Pancreas (tissue), 10 donors: ENCODE measurements at places on chromosomes 16 and 17. TPM values are rescaled to one million over a fixed set of nuclear protein-coding genes. Genes with fewer than 3 reads are reported as not detected.

- H3K4me3 ChIP-seq = no peak overlapping the region
- H3K36me3 ChIP-seq = peaks cover 13% of the 10 kb centered on the region
- H3K27ac ChIP-seq = no peak overlapping the region
- no peaks in the 10 kb centered on the region for H3K27me3 ChIP-seq
- DNase-seq = no peak
These were observed 39.4 kb downstream of the XPO6 start for GRCh38 chr16:28172336-28172735.

DNA sequence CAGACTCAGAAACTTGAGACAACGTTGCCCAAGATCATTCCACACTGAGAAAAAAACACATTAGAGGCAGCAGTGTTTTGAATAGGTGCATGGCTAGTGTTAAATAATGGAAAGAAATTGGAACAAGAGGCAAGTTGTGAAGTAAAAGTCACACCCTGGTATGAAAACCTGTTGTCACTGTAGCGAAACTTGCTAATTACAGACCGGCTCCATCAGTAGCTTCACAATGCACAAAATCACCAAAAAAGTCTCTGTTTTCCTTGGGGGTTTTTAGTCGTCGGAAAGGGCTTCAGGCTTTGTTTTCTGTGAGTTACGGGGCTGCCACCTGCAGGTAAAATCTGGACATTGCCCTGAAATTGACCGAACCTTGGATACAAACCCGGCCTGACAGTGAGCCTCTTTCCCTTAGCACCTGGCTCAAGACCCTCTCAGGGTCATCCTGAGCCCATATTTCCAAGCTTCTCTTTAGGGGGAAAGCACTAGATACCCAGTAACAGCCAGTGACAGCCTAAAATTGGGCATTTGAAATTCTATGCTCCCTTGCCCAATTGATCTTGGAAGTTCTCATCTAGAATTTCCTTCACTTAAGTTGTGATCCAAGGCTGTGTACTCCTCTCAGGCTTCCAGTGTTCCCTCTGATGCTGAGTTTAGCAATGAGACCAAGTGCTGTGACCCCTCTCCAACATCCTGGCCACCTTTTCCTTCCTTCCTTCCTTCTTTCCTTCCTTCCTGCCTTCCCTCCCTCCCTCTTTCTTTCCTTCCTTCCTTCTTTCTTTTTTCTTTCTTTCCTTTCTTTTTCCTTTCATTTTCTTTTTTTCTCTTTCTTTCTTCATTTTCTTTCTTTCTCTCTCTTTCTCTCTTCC, 7.2 kb upstream of the GRB2 start:
- no peak for DNase-seq
- H3K27ac ChIP-seq = no peak overlapping the region
- H3K4me1 ChIP-seq = no peaks in the 10 kb centered on the region
- no peaks in the 10 kb centered on the region for H3K27me3 ChIP-seq

- H3K27ac ChIP-seq = peak overlapping the region; percentile 13
- DNase-seq = peak; percentile 52
- H3K36me3 ChIP-seq = no peaks in the 10 kb centered on the region
- no peaks in the 10 kb centered on the region for H3K27me3 ChIP-seq
- peaks cover 7% of the 10 kb centered on the region for H3K4me1 ChIP-seq
- no peak overlapping the region for H3K4me3 ChIP-seq
These were observed 30.8 kb downstream of the USP10 start for GRCh38 chr16:84730406-84731106.

GRCh38 chr17:56581635-56582627, 11.6 kb upstream of the NOG start:
- no peaks in the 10 kb centered on the region for H3K36me3 ChIP-seq
- no peaks in the 10 kb centered on the region for H3K27me3 ChIP-seq
- no peak overlapping the region for H3K27ac ChIP-seq
- no peaks in the 10 kb centered on the region for H3K4me1 ChIP-seq
- no peak overlapping the region for H3K4me3 ChIP-seq

DNA sequence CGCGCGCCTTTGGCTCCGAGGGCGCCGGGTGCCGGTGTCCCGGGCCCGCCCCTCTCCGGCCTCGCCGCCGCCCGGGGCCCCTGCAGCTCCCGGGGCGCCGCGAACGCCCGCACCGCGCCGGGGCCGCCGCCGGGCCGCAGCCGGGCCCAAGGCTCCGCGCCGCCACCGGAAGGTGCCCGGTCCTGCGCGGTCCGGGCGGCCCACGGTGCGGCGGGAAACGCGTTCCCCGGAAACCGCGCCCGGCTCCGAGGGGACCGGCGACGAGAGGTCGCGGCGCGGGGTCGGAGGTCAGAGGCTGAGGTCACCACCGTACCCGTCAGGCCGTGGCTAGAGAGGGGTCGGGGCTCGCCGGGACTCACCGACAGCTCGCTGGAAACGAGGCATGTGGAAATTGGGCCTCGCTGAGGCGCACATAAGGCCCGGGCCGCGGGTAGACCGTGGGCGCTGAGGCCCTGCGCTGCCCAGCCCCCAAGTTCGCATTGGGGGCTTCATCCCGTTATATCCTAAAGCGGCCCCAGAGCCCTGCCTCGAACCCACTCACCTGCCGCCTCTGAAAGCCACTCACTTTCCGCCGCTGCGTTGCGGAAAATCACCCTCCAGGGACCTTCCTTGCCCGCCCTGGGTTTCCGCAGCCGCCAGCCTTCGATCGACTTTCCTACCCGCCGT, at the start of gene DUS1L:
Gene DUS1L, minus strand, starts transcription at position 167 of the 666 bp plus-strand sequence. CDS start 745 bp downstream, outside the sequence.
- H3K4me3 ChIP-seq = peak within 1 kb of the TSS; percentile 91
- H3K4me1 ChIP-seq = peaks cover 15% of the 10 kb centered on the region
- DNase-seq = peak; percentile 91
- no peaks in the 10 kb centered on the region for H3K27me3 ChIP-seq
- peaks cover 6% of the 10 kb centered on the region for H3K36me3 ChIP-seq

- no peak overlapping the region for H3K4me3 ChIP-seq
- no peaks in the 10 kb centered on the region for H3K27me3 ChIP-seq
- no peaks in the 10 kb centered on the region for H3K36me3 ChIP-seq
- no peaks in the 10 kb centered on the region for H3K4me1 ChIP-seq
- no peak overlapping the region for H3K27ac ChIP-seq
- DNase-seq = no peak
These were observed 259.2 kb downstream of the CBLN1 start for GRCh38 chr16:49022351-49022963.

GRCh38 chr17:40460604-40460967, 17.3 kb downstream of the IGFBP4 start:
- H3K27ac ChIP-seq = no peak overlapping the region
- H3K4me1 ChIP-seq = no peaks in the 10 kb centered on the region
- no peak for DNase-seq
- no peaks in the 10 kb centered on the region for H3K27me3 ChIP-seq
- H3K36me3 ChIP-seq = no peaks in the 10 kb centered on the region

GRCh38 chr17:80935526-80935925, 56.1 kb upstream of the CHMP6 start:
- no peak for DNase-seq
- H3K27me3 ChIP-seq = no peaks in the 10 kb centered on the region
- H3K4me1 ChIP-seq = no peaks in the 10 kb centered on the region
- no peak overlapping the region for H3K4me3 ChIP-seq
- no peaks in the 10 kb centered on the region for H3K36me3 ChIP-seq

GRCh38 chr16:75065521-75066149, 50.9 kb downstream of the LDHD start:
- no peaks in the 10 kb centered on the region for H3K36me3 ChIP-seq
- H3K27me3 ChIP-seq = no peaks in the 10 kb centered on the region
- H3K27ac ChIP-seq = no peak overlapping the region
- H3K4me1 ChIP-seq = no peaks in the 10 kb centered on the region

GRCh38 chr17:83072600-83073358, 6.6 kb upstream of the METRNL start:
- H3K4me3 ChIP-seq = no peak overlapping the region
- DNase-seq = no peak

DNA sequence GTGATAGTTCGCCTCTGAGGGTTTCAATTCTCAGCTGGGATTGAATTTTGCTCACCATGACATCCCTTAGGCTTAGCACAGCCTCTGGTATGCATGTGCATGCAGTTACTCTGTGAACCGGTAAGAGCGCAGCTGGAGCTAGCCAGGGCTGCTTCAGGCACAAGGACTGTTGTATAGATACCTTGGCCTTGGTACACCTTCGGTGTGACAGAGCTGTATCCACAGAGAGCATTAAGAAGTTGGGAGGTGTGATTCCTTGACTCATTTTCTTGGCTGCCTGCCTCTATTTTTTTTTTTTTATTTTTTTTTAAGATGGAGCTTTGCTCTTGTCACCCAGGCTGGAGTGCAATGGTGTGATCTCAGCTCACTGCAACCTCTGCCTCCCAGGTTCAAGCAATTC, 2.2 kb upstream of the NUTF2 start:
- H3K4me3 ChIP-seq = no peak overlapping the region
- H3K27me3 ChIP-seq = no peaks in the 10 kb centered on the region
- no peak overlapping the region for H3K27ac ChIP-seq
- H3K4me1 ChIP-seq = peaks cover 35% of the 10 kb centered on the region
- no peak for DNase-seq

GRCh38 chr17:41061964-41062363, 2.0 kb upstream of the KRTAP2-3 start:
- H3K36me3 ChIP-seq = no peaks in the 10 kb centered on the region
- H3K27ac ChIP-seq = no peak overlapping the region
- H3K4me1 ChIP-seq = no peaks in the 10 kb centered on the region
- no peaks in the 10 kb centered on the region for H3K27me3 ChIP-seq
- no peak overlapping the region for H3K4me3 ChIP-seq

DNA sequence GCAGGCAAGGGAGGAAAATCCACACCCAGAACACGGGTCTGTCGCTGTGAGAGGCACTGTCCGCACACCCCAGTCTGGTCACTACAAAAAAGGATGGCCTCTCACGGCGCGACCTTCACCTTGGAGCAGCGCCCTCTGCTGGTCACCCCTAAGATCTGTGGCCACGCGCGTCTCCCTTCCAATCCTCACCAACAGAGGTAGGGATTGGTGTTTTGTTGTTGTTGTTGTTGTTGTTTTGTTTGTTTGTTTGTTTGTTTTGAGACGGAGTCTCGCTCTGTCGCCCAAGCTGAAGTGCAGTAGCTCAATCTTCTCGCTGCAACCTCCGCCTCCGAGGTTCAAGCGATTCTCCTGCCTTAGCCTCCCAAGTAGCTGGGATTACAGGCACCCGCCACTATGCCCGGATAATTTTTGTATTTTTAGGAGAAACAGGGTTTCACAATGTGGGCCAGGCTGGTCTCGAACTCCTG, 15.0 kb upstream of the C17orf58 start:
- no peak overlapping the region for H3K4me3 ChIP-seq
- H3K4me1 ChIP-seq = no peaks in the 10 kb centered on the region
- no peaks in the 10 kb centered on the region for H3K27me3 ChIP-seq
- no peaks in the 10 kb centered on the region for H3K36me3 ChIP-seq

GRCh38 chr17:51046514-51047384, 73.9 kb downstream of the SPAG9 start:
- no peaks in the 10 kb centered on the region for H3K36me3 ChIP-seq
- no peaks in the 10 kb centered on the region for H3K27me3 ChIP-seq
- peaks cover 22% of the 10 kb centered on the region for H3K4me1 ChIP-seq
- H3K27ac ChIP-seq = peak overlapping the region; percentile 35
- peak overlapping the region; percentile 5 for H3K4me3 ChIP-seq

- H3K36me3 ChIP-seq = peaks cover 6% of the 10 kb centered on the region
- no peaks in the 10 kb centered on the region for H3K27me3 ChIP-seq
- no peak for DNase-seq
- no peak overlapping the region for H3K4me3 ChIP-seq
- H3K4me1 ChIP-seq = no peaks in the 10 kb centered on the region
- H3K27ac ChIP-seq = no peak overlapping the region
These were observed 30.4 kb upstream of the FOXK2 start for GRCh38 chr17:82489117-82489516.

GRCh38 chr17:50421308-50422051, 4.5 kb upstream of the ACSF2 start:
- H3K36me3 ChIP-seq = no peaks in the 10 kb centered on the region
- H3K4me1 ChIP-seq = peaks cover 7% of the 10 kb centered on the region
- H3K27me3 ChIP-seq = no peaks in the 10 kb centered on the region
- no peak for DNase-seq
- H3K27ac ChIP-seq = no peak overlapping the region

DNA sequence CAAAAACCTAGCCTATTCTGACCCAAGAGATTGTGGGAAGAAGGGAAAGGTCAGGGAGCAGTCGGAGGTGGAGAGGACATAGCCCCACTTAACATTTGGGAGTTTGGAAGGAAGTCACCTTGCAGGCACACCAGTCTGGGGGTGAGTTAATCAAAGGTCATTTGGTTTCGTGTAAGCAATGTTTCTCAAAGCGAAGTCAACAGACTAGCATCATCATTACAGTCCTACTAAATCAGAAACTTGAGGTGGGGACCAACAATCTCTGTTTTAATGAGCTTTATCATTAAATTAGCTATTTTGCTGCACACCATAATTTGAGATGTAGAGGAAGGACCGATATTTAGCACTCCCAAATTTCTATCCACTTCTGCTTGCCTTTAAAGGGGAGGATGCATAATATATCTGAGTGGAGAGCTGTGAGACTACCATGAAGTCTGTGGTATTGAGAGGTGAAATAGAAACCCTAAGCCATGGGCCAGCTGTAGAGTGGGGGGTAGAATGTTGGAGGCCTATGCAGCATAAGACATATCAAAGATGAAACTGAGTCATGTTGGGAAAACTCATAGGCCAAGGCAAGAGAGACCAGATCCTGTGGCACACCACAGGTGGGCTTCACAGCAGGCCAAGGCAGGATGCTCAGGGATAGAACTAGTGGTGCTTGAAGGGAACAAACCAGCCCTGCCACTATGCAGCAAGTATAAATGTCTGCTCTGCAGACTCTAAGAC, 141.7 kb upstream of the ANKFN1 start:
- no peaks in the 10 kb centered on the region for H3K36me3 ChIP-seq
- DNase-seq = no peak
- no peak overlapping the region for H3K27ac ChIP-seq
- no peak overlapping the region for H3K4me3 ChIP-seq
- H3K27me3 ChIP-seq = no peaks in the 10 kb centered on the region
- H3K4me1 ChIP-seq = no peaks in the 10 kb centered on the region

The P2RX1 gene
- total RNA-seq = 31.2 TPM

The C17orf113 gene
- 1.8 TPM for total RNA-seq

The ESRP2 gene
- 32.1 TPM for total RNA-seq

The FAM171A2 gene
- 0.83 TPM for total RNA-seq

The EPX gene
- not detected for total RNA-seq

The CHD9NB gene
- total RNA-seq = 4.2 TPM
